GM04504 (cell line): ENCODE measurements at places on chromosomes 5 and 9.

GRCh38 chr5:178162481-178162880 is 8.8 kb upstream of the NHP2 start:
- no peak for DNase-seq

- DNase-seq, result no peak
Measured at GRCh38 chr5:6736106-6736505, 22.9 kb downstream of the TENT4A start.

DNA sequence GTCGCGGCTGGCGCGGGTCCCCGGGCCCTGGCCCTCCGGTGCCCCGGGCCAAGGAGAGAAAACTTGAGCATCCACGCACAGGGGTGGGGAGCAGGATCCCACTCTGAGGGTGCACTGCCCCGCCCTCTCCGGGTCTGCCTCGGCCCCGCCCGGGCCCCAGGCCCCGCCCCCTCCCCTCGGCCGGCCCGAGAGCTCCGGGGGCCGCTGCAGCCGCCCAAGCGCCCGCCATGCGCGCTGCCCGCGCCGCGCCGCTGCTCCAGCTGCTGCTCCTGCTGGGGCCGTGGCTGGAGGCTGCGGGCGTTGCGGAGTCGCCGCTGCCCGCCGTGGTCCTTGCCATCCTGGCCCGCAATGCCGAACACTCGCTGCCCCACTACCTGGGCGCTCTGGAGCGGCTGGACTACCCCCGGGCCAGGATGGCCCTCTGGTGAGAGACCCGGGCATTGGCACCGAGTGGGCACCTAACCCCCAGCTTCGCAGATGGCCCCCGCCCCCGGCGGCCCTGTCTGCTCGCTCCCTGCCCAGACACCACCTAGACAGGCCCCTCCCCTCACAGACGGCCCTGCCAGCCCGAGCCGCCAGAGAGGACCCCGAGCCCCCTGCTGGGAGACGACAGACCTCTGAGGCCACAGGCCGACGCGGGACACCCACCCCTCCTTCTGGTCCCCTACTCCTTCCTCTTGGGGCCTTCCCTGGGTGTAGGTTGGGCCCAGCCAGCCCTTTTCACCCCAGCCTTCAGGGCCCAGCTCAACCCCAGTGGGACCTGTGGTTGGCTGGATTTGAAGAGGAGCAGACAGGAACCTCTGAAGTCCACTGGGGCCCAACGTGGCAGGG is at the start of gene CERCAM:
CERCAM (plus strand) TSS at position 207 of the 831 bp plus-strand sequence; CDS start at position 228, 21 bp downstream.
- DNase-seq, result no peak

DNA sequence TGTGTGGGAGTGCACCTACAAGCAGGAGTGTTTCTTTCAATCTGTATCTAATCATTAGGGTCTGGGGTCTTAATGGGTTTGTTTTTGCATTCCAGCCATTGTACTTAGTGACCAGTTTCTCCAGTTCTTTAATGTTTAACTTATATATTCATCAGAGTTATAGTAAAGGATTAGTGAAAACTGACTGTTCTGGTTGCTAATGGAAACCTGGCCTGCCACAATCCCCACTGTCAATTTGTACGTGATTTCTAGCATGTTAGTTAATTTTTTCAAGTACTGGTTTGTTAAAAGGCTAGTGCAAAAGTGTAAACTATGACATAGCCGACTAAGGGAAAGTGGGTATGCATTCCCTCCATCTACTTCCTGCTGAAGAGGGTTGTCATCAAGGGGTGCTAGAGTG is 276.1 kb downstream of the HTR1A start:
- no peak for DNase-seq

DNA sequence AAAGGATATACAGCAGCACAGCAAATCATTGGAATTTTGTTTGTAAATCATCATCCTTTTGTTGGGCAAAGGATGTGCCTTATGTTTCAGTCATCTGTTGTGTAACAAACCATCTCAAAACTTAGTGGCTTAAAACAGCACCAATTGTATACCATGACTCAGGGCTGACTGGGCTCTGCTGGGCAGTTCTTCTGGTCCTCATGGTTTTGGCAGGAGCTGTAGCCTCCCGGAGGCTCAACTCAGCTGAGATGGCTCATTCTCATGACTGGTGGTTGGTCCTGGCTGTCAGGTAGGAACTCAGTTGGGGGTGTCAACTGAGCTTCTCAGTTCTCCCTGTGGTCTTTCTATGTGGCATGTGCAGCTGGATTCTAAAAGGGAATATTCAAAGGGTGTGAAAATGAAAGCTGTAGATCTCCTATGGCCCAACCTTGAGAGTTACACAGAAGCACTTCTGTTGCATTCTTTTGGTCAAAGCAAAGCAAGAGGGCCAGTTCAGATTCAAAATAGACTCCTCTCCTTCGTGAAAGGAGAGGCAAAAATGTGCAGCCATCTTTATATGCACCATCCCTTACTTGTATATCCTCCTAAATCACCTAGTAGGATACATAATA is 39.1 kb upstream of the CPEB4 start:
- no peak for DNase-seq

DNA sequence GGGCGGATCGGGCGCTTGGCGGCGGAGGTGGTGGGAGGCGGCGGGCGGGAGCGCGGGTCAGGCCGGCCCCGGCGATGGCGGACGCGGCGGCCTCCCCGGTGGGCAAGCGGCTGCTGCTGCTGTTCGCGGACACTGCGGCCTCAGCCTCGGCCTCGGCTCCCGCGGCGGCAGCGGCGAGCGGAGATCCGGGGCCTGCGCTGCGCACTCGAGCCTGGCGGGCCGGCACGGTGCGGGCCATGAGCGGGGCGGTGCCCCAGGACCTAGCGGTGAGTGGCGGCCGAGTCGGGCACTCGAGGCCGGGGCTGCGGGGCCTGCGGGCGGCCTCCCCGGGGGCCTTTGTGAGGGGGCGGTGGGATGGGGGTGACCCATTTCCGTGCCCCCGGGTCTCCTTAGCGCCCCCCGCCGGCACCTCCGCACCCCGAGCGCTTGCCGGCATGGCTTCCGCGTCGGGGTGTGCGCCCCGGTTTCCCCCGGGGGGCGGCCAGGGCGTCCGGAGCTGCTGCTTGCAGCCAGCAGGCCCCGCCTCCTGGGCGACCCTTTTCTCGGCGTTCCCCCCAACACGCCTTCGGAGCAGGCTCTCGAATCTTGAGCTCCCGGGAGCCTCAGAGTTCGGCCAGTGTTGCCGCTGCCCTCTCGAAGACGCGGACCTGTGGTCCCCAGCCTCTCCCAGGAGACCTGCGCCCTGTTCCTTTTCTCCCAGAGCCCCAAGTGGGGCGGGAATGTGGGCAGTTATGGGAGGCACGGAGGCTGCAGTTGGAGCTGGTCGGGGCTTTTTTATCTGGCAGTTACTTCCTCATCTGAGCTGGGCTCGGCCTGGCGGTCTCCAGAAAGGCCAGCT is 456 bp downstream of the KDM3B start:
- no peak for DNase-seq

DNA sequence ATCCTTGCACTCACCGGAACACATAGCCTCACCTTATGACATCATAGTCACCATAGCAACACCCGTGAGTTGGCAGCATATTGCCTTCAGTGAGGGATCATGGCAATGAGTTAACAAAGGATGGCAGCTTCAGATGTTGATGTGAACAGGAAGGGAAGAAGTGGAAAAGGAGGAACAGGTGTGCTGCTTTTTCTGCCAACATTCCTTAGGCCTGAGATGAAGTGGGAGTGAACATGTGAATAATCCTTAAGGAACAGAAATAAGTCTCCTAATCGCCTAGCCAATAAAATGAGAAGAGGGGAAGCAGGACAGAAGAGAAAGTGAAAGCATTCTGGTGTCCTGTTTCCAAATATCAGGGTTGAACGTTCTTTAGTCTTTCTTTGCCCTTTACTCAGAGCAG is 360.0 kb downstream of the BRINP1 start:
- no peak for DNase-seq

GRCh38 chr9:37931592-37931991 is 27.7 kb upstream of the SLC25A51 start:
- DNase-seq, result no peak

DNA sequence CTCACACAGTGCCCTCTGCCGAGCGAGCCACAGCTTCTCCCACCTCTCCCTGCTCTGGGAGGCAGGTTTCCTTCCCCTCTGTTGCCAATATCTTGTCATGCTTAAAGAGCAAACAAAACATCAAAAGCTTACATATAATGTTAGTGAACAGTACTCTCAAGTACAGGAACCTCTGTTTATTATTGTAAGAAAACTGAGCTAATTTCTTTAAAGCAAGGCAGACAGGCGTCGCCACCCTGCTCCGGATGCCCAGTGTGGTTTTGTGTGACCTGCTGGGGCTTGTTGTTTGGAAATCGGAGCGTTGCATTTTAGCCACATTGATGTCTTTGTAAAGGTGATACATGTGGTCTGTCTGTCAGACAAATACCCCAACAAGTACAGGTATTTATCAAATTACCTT is 401.4 kb upstream of the IRX1 start:
- no peak for DNase-seq

DNA sequence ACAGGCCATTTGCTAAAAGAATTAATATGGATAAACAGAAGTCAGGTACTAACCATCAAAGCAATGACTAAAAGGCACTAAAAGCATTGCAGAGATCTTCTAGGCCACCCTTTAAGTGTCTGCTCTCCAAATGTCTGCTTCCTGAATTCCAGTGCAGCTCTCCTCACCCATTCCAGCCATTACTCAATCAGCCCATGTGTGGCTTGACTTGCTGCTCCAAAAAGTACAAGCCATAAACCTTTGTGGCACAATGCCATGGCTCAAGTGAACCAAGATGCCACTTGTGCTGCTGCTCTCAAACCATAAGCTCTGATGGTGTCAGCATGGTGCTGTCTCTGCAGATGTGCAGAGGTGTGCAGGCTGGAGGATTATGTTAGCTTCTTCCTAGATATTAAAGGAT is 290.2 kb upstream of the POU5F2 start:
- peak; percentile 77 for DNase-seq

GRCh38 chr5:14097998-14098471 is 45.1 kb upstream of the TRIO start:
- DNase-seq, result peak; percentile 70

GRCh38 chr9:114252394-114252793 is 70.5 kb upstream of the ORM1 start:
- DNase-seq, result no peak

DNA sequence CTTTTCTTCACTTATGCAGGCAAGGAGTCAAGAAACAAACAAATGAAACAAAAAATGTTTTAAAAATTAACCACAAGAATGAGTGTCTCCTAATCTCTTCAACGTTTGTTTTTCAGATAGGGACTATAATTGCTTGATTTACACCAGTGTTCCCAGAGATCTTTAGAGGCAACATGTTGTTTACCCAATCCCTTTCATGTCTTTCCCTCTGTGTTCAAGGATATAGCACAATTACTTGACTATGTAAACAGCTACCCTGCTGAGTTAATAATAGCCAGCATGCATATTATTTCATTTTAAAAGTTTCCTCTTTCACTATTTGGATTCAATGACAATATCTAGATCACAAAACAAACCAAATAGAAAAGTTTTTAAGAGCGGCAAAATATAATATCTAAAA is 25.1 kb upstream of the SHISAL2B start:
- no peak for DNase-seq
